ENCODE measurements at places on chromosomes 1 and 21.

- no peak for DNase-seq
These were observed 43.6 kb upstream of the PDE9A start for GRCh38 chr21:42609811-42610210.

DNA sequence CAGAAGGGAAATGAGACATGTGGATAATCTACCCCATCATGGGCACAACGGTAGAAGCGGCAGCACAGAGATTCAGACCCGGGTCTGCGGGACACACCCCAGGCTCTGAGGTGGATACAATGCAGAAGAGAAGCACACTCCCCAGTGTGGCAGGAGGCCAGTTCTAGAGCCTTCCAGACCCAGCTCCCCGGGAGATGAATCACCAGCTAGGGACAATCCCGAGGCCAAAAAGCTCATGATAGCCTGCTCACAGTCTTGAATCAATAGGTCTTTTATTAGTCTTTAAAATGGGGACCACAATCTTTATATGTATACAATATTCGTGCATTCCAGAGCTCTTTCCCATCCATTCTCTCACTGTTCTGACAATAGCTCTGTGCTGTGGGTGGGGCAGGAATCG, 57.3 kb upstream of the DIRAS3 start:
- DNase-seq = no peak

DNA sequence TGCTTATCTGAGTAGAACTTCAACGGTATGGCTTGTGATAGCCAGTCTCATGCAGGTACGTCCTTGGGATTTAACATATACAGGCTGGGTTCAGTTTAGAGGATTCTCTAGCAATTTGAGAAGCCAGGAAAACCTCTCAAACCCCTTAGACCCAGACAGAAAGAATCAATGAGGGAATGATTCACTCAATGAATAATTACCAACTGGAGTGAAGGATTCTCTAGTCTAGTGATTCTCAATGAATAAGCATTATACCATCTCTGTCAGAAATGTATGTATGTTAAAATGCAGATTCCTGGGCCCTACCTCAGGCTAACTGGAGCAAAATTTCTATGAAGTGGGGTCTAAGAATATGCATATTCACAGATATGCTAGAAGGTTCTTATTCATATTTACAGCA, 54.5 kb upstream of the APP start:
- DNase-seq = no peak

DNA sequence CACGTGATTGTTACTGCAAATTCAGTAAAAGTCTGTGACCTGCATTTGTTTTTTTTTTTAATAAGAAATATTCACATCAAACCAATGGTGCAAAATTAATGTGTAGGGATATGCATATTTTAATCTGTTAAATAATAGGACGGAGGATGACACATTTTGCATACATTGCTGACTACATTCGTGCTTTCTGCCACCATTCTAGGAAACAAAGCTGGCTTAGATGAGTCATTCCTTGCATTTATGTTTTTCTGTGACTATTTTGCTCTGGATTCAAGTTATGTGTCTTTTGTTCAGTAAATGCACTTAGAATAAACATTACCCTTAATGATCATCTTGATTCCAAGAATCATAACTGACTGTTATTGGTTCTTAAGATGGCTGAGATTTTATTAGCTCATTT, 23.9 kb upstream of the CYYR1 start:
- DNase-seq = no peak

GRCh38 chr1:157831968-157832626, 9.5 kb downstream of the CD5L start:
- DNase-seq = no peak

DNA sequence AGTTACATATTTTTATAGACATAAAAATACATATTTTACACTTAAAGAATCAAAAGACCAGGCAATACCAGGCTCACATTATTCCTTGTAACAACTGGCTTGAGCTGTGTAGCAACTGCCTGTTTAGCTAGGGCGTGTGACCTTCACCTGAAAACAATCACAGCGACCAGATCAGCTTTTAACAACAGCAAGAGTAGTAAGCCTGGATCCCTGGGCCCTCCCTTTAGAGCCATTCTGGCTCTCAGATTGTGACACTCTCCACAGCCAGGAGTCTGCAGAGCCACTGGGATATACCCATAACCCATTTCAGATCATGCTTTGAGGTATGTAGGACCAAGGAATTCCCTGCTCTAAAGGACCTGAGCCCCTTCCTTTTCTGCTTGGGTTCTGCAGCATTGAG, 29.4 kb upstream of the GNG4 start:
- no peak for DNase-seq

- no peak for DNase-seq
These were observed 4.4 kb downstream of the NTPCR start for GRCh38 chr1:232954594-232955365.

DNA sequence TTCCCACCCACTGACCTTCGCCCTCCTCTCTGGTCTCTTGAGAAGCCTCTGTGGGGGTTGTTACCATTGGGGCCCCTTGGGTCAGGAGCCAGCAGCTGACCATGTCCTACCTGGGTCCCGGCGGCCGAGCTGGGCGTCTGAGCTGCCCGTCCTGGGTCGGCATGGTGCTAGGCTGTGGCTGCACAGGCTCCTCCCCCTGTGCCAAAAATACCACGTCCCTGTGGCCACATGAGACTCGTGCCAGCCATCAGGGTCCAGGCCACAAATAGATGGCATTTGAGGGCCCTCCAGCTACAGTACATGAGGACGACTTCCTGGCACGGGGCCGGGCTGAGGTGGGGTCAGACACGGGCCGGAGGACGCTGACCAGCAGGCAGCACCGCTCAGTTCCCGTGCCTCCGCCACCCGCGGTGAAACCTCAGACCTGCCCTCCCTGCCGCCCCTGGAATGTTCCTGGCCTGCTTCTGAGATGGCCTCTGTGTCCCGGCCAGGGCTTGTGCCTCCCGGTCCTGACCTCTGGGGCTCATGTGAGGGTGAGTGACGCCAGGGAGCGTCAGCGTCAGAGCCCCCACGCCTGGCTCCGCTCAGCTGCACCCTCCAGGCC, at the start of gene PERM1:
PERM1 (minus strand) TSS at position 139 of the 604 bp plus-strand sequence. CDS start 1,064 bp downstream, outside the sequence.
- DNase-seq = no peak

GRCh38 chr1:40477678-40478053, 576 bp downstream of the ZFP69 start:
- no peak for DNase-seq

DNA sequence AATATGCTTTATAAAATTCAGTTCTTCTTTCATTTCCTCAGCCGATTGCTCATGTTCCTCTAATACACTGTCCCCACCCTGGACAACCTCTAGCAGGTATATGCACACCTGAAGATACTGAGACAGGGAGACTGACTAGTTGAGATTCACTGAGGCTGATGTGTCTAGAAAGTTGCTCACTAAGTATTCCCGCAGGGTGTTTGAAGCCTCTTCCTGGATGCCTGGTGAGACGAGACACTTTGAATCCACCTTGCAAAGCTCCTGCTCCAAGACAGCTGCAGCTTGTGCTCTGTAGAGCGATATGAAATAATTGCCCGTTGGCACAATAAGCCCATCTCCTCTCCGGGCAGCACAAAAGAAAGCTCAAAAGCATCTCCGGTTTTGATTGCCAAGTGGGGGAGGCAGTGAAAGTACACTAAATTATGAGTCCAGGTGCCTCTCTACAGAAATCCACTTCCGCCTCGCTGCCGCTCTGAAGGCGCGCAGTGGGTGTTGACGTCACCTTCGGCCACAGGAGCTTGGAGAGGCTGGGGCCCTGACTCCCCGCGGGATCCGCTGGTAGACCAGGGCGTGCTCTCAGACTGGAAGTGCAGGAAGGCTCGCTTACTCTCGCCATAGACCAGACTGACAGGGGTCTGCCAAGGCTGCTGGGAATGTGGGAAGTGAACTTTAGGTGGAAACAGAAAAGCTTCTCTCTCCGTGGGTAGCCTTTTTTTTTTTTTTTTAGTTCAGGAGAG, 46.3 kb downstream of the GPA33 start:
- peak; percentile 32 for DNase-seq

DNA sequence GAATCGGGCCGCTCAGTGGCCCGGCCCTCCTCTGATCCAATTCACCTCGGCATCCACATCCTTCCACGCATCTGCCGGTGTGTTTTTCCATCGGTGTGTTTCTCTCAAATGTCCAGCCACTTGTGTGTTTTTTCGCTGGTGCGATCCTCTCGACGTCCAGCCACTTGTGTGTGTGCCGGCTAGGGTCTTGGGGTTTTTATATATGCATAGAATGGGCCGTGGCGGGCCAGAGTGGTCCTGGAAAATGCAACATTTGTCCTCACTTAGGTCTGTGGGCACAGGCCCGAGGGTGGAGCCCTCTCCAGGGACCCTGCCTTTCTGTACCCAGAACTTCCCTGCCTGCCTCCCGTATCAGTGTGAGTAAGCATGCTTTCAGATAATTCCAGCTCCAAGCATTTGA, 1106.4 kb downstream of the AMY1C start:
- no peak for DNase-seq

DNA sequence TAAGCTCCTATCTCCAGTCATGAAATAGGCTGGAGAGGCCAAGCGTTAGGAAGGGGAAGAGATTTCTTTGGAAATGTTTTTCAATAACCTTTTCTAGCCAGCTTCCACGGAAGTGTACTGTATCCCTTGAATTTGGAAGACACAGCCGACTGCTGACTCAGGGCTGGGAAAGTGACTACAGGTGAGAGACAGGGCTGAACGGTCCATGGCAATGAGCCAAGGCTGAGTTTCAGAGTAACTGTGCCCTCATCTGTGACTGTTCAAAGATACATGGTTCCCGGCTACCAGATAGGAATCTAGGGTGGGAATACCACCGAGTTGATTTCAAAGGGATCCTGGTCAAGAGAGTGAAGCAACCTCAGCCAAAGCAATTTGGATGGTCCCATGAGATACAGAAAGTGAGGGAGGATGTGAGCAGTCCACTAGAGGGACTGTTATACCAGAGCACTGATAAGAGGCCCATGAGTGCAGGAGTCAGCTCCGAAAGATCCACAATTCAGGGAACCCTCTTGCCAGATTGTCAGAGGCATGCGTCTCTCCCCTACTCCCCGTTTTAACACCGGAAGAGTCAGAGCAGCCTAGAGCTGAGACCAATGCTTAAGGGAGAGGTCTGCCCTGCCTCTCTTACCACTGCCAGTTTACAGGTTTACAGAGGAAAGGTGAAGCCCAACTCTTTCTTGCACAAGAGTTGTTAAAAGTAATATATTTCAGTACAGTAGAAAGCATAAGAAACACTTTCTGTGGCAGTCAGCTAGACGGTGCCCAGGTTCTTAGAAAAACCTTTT, 3.2 kb upstream of the KRTAP19-8 start:
- DNase-seq = no peak

- DNase-seq = no peak
These were observed 49.4 kb upstream of the CD34 start for GRCh38 chr1:207960346-207960745.

GRCh38 chr1:29838738-29839320, 602.5 kb downstream of the PTPRU start:
- DNase-seq = no peak

DNA sequence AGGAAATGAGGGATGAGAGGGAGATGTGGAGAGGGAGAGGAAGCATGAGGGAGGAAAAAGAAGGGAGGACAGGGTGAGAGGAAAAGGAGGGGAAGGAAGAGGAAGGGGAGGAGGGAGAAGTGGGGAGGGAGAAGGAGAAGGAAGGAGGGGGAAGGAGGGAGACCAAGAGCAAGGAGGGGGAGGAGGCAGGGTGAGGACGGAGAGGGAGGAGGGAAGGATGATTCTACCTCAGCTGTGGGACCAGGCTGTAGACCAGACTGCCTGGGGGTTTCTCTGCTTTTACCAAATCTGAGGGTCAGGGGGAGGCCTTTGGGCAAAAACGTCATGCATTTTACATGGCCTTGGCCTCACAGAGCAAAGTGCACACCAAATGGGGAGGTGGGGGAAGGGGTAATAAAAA, 94.5 kb downstream of the KCND3 start:
- no peak for DNase-seq

DNA sequence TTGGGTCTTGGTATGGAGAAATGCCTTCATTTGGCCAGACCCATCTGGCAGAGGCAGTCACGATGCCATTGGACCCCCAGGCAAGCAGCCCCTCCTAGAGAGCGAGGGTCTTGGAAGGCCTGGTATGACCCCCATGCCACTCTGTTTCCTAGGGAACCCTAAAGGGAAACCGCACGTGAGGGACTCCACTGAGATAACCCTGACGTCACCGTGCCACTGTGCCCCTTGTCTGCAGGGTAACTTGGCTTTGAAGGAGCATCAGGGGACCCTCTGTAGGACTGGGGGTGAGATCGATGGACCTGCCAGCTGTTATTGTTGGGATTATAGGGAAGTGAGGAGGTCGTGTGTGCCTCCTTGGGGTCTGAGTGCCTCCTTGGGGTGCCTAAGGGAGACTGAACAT, 34.5 kb downstream of the ABCG1 start:
- DNase-seq = no peak

DNA sequence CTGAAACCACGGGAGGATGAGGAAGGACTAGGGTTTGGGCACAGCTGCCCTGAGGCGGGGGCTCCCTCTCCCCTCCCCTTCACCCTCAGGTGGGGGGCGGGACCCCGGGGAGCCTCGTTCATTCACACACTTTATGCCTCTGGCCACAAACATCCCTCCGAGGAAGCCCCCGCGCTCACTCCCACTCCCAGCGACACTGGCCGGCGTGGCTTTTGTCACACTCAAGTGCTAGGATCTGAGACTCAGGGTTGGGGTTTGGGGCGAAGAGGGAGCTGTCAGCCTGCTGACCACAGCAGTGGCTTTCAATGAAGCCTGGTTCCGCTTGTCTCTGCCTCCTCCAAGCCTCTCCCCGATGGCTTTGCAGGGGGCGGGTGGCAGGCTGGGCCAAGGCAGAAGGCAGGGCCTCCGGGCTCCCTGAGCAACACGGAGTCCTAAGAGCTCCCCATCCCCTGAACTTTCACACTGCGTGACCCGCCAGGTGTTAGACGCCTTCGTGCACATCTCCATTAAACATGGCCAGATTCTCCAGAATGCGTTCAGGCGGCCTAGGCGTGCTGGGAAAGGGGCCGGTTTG, 178.1 kb downstream of the NPHP4 start:
- DNase-seq = no peak

GRCh38 chr1:116532671-116533428, 38.0 kb downstream of the CD58 start:
- no peak for DNase-seq

GRCh38 chr1:210489491-210489890, 160.8 kb downstream of the HHAT start:
- no peak for DNase-seq

DNA sequence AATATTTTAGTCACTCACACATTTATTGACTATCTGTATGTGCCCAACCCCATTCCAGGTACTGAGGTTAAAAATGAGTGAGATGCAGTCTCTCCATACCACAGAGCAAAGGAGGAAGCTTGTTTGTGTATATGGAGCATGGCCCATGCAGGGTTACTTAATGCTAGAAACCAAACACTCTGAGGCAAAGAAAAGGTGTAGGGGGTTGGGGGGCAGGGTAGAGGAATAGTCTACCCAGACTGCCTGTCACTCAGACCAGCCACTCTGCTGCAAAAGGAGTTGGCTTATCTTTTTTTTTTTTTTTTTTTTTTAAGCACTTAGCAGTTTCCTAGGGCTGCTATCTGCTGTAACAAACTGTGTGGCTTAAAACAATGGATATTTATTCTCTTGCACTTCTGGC, 19.8 kb downstream of the PGM1 start:
- DNase-seq = no peak

- no peak for DNase-seq
These were observed 764.8 kb downstream of the ADGRL2 start for GRCh38 chr1:82565546-82565945.

GRCh38 chr1:47688461-47689296, 250.8 kb downstream of the FOXD2 start:
- DNase-seq = no peak

All from activated T-cell treated with anti-CD3 and anti-CD28 coated beads for 1 hour (primary cell).